SHP77 treated with DMSO at 0.1 percent for 48 hours (cell line): ENCODE measurements at places on chromosomes 7 and 10.
A peak's percentile ranks its signal among the peaks of the same experiment; 100 is the strongest.

DNA sequence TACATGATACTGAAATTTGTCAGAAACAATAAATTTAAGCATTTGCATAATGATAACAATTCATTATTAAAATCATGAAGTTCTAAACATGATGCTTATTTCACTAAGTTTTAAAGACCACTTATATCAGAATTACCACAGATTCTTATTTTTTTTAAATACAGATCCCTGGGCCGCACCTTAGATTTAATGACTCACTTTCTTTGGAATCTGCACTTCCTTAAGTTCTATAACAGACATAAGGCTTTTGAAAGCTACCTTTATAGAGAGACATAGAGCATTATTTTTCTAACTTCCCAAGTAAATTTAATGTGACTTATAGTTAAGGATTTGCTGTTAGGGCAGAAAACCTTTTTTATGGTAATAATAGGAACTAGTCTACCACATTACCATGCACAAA, 214.9 kb downstream of the IPMK start:
- no peak for DNase-seq

GRCh38 chr7:30800785-30801252, 29.6 kb downstream of the MINDY4 start:
- peak; percentile 25 for DNase-seq

DNA sequence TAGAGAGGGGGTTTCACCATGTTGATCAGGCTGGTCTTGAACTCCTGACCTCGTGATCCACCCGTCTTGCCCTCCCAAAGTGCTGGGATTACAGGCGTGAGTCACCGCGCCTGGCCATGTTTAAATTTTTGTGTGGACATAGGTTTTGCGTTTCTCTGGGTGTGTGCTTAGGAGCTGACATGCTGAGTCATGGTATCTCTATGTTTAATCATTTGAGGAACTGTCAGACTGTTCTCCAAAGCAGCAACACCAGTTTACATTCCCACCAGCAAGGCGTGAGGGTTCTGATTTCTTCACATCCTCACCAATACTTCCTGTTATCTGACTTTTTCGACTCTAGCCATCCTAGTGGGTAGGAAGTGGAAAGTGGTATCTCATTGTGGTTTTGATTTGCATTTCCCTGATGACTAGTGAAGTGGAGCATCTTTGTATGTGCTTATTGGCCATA, 153.7 kb downstream of the DNAJB6 start:
- no peak for DNase-seq

DNA sequence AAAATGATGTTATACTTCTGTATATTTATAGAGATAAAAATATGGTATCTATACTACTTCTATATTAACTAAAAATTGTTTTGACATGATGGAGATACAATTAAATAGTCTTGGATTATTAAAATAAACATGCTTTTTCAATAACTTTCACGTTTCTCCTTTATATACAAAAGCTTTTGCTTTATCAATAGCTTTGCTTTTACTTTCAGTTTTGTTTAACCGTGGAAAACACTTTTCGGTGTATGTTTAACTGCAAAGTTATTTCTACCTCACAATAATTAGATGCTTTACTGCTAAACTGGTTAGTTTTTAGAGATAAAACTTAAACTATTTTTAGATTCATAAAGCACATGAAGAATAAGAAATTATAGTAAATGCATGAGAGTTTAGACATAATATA, 432.1 kb upstream of the PCDH15 start:
- DNase-seq: no peak

DNA sequence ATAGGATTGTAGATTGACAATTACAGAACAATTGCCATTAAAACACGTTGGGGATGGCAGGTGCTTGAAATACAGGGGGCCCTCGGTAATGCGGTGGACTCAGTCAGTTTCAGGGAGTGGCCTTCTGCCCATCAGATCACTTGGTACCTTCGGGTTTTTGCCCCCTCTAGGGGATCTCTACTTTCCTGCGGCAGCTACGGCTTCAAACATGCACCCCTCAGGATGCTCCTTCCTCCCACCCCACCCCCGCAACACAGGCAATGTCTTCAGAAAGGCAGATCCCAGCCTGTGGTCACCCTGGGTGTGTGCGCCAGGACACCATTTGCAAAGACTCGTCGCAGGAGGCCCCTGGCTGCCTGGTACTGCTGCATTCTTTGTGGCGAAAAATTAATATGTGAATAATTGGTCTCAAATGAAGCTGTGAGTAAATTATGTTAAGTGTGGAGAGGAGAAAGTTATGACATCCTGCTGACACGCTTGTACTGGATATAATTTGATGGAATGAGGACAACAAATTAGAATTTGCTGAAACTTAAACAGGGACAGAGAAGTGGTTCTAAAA, 431.0 kb upstream of the MKI67 start:
- no peak for DNase-seq

DNA sequence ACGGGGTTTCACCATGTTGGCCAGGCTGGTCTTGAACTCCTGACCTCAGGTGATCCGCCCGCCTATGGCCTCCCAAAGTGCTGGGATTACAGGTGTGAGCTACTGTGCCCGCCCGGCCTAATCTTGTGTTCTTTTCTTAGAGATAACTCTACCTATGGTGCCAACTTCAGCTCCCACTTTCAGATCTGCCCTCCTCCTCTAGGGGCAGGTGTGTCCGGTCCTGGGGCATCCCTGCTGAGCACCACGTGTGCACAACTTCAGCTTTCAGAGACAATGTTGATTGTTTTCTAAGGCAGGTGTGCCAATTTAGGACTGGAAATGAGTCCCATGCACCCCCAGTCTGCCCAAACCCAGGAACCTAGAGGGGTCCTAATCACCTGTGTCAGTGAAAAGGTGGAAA, 18.5 kb upstream of the FXYD4 start:
- no peak for DNase-seq

GRCh38 chr7:26284995-26285632, 6.5 kb upstream of the SNX10 start:
- DNase-seq: peak; percentile 32

DNA sequence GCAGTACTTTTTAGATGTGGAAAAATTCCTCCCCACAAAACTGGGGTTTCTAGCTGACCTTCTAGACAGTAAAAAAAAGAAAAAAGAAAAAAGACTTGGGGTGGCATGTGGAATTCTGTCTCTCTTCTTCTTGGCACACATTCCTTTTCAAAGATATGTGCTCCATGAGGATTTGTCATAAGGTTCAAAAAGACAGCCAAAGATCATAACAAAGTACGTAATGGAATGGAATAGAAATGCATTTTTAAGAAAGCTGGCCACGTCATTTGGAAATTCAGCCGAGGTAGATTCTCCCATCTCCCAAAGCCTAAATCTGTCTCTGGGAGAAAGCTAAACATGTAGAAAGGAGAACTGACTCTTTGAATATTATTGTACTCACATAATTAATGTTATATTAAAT, 381.3 kb upstream of the NFE2L3 start:
- DNase-seq: no peak

DNA sequence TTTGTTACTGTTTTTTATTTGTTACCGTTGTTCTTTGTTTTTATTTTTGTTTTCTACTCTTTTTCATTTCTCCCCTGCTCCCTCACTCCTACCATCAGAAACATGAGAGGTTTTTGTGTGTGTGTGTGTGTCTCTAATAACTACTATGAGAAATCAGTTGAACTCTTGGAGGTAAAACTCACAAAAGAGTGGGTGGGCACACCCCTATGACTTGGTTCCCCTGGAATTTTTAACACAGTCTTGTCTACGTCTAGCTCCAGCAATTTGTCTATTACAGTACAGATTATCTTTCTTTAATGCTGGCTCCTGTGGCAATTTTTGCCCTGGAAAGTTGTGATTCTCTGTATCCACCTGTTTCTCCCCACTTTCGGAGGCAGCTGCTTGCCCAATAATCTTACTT, 56.2 kb downstream of the AOAH start:
- DNase-seq: no peak

GRCh38 chr10:97003804-97004201, 171.7 kb downstream of the LCOR start:
- no peak for DNase-seq

- DNase-seq: peak; percentile 32
Observed at GRCh38 chr10:51063659-51064535, 10.4 kb upstream of the PRKG1 start.

- no peak for DNase-seq
Observed at GRCh38 chr10:110353244-110354119, 48.8 kb upstream of the SMNDC1 start.

- no peak for DNase-seq
Observed at GRCh38 chr10:46514431-46514861, 42.0 kb downstream of the GPRIN2 start.

- DNase-seq: no peak
Observed at GRCh38 chr7:45290880-45291279, 133.3 kb downstream of the RAMP3 start.

GRCh38 chr10:92208736-92209135, 82.1 kb downstream of the CPEB3 start:
- no peak for DNase-seq

DNA sequence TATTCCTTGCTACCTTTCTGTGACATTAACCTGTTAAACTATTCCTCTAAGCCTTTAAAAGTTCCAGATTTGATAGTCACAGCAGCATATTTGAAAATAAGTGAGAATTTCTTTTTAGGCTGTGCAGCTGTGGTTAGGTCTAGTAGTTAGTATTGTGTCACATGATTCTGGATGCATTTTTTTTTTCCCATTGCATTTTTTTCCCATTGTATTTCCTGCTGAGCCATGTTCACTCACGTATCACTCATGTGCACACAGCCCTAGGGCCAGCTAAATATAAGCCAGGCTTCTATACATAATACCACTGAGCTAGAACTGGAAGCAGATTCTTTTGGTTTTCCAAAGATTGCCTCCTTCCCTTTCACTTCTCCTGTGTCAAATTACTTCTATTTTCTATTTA, 37.4 kb downstream of the DNAJC9 start:
- DNase-seq: no peak

GRCh38 chr7:90595342-90595800, 750 bp upstream of the CDK14 start:
- DNase-seq: no peak

- DNase-seq: peak; percentile 31
Observed at GRCh38 chr7:2698581-2699288, 10.7 kb downstream of the AMZ1 start.

DNA sequence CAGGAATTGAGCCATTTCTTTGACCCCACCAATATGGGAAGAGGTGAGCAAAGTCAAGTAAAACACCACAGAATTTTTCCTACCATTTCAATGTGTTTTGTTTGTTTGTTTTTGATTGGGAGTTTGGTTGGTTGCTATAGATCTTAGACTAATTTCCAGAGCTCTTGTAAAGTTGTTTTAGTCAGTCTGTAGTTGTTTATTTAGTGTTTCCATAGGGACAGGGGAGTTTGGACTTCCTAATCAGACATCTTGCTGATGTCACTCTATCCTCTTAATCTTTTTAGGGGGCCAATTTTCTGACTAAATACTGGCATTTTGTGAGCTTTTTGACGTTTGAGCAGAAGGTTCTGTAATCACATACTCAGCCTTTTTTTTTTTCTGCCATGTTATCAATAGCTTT, 266.9 kb downstream of the ABCA13 start:
- no peak for DNase-seq

DNA sequence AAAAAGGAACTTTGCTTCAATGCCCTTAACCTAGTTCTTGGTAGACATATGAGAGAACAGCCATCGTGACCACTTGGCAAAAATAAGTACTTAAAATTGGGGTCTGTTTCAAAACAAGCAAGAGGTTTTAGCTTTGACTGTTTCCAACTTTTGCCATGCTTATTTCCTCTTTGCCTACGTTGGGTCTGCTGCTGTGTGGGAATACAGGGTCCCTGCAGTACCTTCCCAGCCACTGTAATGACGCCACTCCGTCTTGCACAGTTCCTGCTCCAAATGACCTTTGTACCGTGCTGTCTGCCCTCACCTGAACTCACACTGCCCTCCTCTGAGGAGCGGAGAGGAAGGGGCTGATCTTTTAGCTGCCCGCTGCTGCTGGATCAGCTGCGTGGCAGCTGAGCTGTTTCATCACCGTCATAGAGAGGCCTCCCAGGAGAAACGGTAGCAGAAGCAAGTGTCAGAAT, 133.1 kb downstream of the MAPK8 start:
- no peak for DNase-seq

DNA sequence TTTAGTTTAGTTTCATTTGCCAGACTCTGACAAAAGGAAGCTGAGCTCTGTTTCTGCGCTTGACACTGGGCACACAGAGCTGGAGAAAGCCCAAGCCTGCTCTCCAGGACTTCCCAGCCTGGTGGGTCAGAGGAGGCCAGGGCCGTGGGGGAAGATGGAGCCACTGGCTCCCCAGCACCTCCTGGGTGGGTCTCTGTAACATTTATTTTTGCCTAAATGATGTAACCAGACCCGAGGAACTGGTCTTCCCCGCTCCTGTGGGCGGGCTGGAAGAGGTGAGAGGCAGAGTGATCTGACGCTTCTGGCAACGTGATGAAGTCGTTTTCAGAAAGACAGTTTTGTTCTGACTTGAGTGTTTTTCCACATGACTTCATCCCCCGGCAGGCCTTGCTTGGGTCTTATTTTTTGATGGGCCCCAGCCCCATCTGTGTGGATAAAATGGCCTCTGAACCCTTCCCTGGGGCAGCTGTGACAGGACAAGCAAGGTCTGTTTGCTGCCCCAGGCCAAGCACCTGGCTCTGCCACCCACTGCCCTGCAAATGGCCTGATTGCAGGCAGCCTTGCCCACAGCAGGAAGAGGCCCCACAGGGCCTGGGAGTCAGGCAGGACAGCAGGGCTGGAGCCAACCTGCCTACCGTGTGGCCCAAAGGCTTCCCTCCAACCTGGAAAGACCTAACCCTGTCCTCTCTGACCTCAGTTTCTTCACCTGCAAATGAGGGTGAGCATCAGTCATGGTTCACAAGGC, 304.9 kb upstream of the ZMIZ1 start:
- no peak for DNase-seq

- DNase-seq: no peak
Observed at GRCh38 chr7:9488555-9488954, 1055.1 kb downstream of the NXPH1 start.

- DNase-seq: no peak
Observed at GRCh38 chr7:80225361-80225760, 90.7 kb downstream of the GNAI1 start.

DNA sequence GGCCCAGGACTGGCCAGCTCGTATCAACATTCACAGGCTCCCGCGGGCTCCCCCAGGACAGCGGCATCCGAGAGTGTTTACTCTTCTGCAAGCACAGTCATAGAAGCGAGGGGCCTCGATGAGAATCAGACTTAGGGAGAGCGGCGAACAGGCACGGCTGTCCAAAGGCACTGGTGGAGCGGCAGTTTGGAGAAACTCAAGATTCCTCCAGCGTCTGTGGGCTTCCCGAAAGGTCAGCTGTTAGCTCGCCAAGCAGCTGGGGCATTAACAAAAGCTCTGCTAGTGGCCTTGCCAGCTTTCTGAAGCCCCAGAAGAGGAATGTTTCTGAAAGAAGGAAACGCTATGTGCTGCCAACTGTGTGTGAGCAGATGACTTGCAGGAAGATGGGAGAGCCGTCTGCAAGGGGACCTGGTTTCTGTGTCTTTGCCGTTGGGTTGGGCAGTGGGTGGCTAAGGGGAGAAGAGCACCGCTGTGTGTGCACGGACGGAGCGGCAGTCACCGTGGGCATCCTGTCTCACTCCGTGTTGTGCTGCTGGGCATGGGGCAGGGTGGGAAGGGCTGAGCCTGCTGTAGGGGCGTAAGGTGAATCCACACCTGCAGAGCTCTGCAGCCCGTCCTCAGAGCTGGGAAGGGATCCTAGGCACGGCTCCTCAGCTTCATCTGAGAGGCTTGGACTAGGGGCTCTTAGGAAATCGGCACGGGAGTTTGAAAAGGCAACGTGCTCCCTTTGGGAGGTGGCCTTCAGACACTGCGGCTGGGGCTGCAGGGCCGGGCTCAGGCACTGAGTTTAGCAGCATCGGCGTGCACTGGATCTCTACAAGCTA, 42.1 kb downstream of the AMZ1 start:
- DNase-seq: no peak

- DNase-seq: no peak
Observed at GRCh38 chr10:71241114-71241829, 28.9 kb downstream of the UNC5B start.

GRCh38 chr10:5002013-5002727, 1.5 kb downstream of the AKR1C2 start:
- DNase-seq: no peak
